ENCODE measurements at places on chromosomes 4 and X.

DNA sequence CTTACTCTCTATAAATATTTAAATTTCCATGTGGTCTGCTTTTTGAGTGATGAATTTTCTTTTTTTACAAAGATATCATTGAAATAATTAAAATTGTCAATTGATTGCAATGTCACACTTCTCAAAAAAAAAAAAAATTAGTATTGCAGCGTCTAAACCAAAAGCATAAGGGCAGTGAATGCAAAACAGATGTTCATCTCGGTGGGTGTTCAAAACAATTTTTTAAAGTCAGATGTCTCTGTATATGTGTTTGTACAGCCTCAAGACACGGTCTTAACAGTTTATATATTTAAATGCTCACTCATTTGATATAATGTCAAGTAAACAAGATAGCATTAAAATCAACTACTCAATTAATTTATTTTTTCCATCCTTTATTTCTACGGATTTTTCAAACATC, 52.3 kb downstream of the PALLD start:
- DNase-seq: no peak

- no peak for DNase-seq
These were observed 95.4 kb downstream of the NFKB1 start for GRCh38 chr4:102596532-102596931.

GRCh38 chr4:168555437-168555836, 58.6 kb downstream of the PALLD start:
- no peak for DNase-seq

DNA sequence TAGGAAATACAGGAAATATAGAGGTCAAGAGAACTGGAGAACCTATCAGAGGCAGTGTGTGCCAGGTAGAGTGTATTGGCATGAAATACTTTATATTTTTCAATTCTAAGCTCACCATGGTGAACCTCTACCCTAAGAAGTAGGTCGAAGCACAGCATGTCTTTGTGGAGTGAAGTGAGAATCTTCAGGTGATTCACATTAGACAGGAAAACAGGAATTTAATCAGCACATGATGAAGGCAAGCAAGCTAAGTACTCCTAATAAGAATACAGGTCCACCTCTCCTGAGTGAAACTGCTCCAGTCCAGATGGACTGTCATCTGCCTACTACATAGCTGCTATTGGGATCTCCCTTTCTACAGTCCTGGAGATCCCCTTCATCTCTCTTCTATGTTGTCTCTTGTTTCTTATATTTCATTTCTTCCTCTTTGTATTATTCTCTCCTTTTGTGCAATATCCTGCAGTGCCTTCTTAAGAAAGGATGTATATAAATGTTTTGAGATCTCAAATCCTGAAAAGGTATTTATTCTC, 159.0 kb downstream of the LRBA start:
- DNase-seq: no peak

- no peak for DNase-seq
These were observed 42.8 kb upstream of the FGF16 start for GRCh38 chrX:77404419-77404818.

GRCh38 chr4:150010525-150011126, 67.6 kb upstream of the DCLK2 start:
- DNase-seq: peak; percentile 71

- DNase-seq: peak; percentile 28
These were observed 156.9 kb downstream of the APBB2 start for GRCh38 chr4:41057467-41057866.

DNA sequence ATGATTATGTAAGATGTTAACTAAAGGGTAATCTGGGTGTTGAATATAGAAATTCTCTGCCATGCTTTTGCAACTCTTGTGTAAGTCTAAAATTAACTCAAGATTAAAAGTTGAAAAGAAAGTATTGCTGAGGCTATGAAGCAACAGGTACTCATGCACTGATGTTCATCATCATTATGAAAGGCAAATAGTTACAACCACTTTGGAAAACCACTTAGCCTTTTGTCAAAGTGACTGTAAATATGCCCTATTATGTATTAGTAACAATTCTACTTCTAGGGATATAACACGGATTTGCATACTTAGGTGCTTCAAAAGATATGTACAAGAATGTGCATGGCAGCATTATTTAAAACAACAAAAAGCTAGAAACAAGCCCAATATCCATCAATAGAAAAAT, 227.8 kb upstream of the CXXC4 start:
- DNase-seq: no peak

DNA sequence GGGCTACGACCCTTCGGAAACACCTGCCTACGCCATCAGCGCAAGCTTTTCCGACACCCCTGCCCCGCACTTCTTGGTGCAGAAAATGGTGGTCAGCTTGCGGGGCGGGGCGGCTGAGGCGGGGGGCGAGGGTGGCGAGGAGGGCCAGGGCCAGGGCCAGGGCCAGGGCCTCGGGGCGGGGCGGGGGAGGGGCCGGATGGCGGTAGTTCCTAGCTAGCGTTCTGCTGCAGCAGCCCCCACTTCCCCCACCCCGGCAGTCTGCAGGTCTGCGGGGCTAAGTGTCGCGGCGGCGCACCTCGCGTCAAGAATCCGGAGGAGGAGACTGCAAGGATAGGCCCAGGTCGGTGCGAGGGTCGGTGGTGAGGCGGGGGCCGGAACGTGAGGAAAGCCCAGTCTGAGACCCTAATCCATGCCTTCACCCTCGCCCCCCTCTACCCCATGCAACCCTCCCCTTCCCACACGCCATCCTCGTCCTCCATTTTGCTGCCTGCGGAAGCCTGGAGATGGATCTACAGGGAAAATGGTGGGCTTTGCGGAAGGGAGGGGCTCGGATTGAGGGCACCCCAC, 600 bp downstream of the BEX4 start:
- DNase-seq: no peak

DNA sequence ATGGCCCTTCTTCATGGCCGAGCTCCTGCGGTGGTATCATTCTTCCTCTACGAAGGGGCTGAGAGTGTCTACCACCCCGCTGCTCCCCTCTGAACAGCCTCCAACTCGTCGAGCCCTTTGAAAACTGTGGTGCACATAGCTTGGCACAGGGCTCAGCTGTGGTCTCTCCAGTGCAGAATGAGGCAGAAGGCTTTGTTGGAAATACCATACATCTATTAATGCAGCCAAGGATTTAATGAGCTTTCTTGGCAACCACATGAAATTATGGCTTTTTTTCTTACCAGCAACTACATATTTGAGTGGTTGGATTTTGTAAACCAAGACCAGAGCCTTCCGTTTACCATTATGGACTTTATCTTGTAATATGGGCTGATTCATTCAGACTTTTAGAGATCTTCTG, 61.7 kb upstream of the CBR4 start:
- DNase-seq: no peak

- DNase-seq: no peak
These were observed 69.2 kb downstream of the ZNF732 start for GRCh38 chr4:236028-236427.

GRCh38 chrX:866441-866990, 235.9 kb downstream of the SHOX start:
- no peak for DNase-seq

- no peak for DNase-seq
These were observed 43.1 kb upstream of the CYP2U1 start for GRCh38 chr4:107888237-107888636.

DNA sequence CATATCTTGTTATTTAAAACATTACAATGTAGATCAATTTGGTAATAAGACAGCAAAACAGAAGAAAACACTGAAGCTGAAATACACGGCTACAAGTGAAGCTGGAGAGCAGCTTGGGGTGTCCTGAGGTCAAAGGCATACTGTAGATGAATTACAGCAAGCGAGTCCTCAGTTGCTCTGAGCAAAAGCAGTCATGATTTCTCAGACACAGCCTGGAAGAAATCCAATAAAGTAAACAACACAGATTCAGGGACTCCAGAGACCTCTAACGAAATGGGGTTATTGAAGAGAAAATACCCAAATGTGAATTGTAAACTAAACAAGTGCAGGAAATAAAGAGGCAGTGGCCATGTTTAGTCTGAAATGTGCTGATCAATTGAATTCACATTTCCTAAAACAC, 324.4 kb downstream of the CAMK2D start:
- no peak for DNase-seq

GRCh38 chr4:20433097-20433705, 181.5 kb downstream of the SLIT2 start:
- DNase-seq: no peak

GRCh38 chr4:104381729-104382128, 113.0 kb downstream of the CXXC4 start:
- no peak for DNase-seq

DNA sequence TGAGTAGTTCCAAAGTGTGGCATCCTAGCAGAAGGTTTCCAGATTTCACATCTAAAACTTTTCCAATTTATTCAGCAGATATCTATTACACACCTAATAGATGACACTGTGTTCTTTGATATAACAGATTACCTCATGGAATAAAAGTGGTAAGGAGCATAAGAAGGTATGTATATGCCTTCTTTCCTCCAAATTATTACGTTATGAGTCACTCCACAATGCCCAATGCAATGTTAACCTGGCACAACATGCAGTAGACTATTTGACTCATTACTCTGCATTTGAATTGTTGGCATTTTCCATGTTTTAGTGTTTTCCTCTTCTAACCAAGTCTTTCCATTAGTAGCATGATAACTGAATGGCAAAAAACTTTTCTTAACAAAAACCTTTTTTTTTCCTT, 383.6 kb downstream of the ADGRL3 start:
- no peak for DNase-seq

Measured in brain microvascular endothelial cell (primary cell).